ENCODE measurements at places on chromosomes 1 and 21.

DNA sequence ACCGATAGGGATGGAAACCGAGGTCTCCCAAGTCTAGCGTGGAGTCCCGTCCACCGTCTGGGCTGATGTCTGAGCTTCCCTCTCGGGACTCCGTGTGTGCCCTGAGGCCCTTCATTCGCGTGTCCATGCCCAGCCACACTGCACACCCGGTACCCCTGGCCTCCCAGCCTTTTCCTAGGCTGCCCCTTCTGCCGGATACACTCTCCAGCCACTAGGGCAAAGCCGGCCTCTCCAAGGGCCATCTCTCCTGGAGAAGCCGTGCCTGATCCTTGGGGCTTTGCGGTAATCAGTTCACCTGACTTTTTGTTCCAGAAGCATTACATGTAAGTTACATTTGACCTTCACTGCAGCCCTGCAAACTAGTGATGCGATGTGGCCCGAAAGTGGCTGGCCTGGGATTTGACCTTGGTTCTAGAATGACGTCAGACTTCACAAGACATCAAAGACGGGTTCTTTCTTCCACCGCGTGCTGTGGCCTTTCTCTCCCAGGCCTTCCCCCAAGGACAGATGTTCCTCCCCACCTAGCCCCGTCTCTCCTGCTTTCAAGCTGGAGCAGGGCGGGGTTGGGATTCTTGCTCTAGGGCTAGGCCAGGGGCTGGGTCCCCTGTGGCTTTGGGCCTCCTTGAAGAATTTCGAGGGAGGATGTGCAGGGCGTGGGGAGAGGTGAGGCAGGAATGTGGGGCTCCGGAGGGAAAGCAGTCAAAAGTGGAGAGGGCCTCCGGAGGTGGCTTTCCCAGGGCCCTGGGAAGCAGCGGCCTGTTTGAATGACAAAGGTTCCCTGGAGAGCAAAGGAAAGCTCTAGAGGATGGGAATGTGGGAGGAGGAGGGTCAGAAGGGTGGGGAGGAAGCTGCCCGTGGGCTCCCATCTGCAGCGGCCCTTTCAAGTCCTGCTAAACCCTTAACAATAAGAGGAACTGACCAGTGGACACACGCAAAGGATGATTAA is 49.7 kb upstream of the SLC2A1 start:
- no peak for DNase-seq

DNA sequence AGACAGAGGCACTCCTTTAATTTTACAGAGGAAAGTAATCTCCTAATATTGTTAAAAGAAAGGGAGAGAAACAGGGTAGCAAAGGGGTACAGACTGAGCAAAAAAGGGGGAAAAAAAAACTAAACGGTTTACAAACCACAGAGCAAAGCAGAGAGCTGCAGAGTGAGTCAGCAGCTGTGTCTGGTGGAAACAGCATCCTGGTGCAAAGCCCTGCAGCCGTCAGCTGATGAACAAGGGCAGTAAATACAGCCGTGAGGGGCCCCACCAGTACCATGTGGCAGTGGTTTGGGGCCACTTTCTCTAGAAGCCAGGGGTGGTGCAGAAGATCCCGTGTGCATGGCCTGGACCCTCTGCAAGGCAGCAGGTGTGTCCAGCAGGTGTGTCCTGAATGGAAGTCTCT is 111.3 kb downstream of the ERG start:
- DNase-seq = no peak

GRCh38 chr1:28329395-28330153 is 734 bp downstream of the MED18 start:
- no peak for DNase-seq

- no peak for DNase-seq
Observed at GRCh38 chr1:22747021-22747734, 36.5 kb downstream of the EPHB2 start.

GRCh38 chr21:15370462-15370975 is 305.7 kb upstream of the NRIP1 start:
- no peak for DNase-seq

- no peak for DNase-seq
Observed at GRCh38 chr1:54996359-54996868, 2.3 kb upstream of the BSND start.

GRCh38 chr1:78658901-78659300 is 9.3 kb downstream of the IFI44 start:
- DNase-seq = no peak

- no peak for DNase-seq
Observed at GRCh38 chr21:34834852-34835501, 166.2 kb downstream of the CLIC6 start.

DNA sequence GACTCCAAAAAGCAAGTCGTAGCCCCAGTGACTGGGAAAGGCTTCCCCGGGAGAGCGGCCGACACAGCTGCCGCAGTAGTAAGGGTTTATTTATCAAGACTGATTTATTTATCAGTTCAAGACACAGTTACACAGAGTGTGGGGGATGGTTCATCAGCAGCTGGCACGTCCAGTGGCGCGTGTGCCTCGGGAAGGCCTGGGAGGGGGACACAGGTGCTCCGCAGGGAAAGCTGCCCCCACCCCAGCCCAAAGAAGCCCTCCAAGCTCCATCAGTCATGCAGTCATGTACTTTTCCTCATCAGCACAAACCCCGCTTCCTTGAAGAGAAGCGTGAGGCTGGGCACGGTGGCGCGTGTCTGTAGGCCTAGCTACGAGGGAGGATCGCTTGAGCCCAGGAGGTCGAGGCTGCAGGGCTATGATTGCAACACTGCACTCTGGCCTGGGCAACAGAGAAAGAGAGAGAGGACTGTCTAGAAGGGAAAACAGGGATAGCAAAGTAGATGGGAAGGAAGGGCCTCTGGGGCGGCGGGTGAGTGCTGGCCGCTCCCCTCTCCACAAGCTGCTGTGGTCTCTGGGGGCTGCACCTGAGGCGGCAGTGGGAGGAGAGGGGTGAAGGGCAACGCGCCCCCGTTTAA is 53.2 kb downstream of the PRKCZ start:
- no peak for DNase-seq

DNA sequence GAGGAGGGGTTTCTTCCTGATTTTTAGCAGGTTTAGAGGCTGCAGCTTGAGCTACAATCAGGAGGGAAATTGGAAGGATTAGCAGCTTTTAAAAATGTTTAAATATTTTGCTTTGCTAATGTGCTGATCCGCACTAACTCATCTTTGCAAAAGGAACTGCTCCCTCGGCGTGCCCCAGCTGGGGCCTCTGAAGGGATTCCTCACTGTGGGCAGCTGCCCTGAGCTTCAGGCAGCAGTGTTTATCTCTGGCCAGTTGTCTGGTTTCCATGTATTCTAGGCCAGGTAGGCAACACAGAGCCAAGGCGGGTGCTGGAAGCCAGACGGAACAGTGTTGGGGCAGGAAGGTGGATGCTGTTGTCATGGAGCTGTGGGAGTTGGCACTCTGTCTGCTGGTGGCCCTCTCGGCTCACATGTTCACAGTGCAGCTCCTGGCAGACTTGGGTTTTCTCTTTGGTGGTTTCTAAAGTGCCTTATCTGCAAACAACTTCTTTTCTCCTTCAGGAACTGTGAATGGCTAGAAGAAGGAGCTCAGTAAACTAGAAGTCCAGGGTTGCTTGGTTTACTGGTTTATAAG is 18.9 kb downstream of the NECAP2 start:
- no peak for DNase-seq

DNA sequence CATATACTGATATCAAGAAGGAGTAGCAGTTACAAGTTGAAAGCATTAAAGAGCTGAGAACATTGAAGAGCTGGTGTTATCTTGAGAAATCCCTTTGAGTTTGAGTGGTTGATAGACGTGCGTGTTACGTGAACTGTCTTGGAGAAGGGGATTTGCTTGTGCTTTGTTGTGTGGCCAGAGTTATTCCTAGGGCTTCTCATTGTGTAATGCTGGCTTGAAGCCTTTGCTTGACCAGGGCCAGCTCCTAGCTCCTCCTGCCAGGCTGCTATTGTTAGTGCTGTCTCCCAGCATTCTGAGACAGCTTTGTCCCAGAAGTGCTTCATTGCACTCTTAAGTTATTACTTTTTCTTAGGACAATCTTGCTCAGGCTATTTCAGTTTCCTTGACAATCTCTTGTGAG is 116.2 kb upstream of the KCNK2 start:
- DNase-seq = no peak

DNA sequence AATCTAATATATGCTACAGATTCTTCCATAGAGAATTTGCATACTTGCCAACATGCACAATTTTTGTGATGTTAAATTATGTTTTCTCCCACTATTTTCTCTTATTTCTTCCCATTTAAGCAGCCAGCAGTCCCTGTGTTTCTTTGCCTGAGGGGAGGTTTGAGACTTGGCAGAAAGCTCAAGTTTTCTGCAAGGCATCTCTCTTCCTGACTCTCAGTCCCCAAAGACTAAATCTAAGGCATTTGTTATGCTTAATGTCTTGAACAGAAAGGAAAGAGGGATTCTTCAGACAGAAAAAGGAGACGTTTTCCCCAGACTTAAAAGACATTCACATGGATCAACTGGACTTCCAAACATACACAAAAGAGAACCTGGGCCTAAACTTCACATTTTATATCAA is 354.4 kb downstream of the RYR2 start:
- no peak for DNase-seq

DNA sequence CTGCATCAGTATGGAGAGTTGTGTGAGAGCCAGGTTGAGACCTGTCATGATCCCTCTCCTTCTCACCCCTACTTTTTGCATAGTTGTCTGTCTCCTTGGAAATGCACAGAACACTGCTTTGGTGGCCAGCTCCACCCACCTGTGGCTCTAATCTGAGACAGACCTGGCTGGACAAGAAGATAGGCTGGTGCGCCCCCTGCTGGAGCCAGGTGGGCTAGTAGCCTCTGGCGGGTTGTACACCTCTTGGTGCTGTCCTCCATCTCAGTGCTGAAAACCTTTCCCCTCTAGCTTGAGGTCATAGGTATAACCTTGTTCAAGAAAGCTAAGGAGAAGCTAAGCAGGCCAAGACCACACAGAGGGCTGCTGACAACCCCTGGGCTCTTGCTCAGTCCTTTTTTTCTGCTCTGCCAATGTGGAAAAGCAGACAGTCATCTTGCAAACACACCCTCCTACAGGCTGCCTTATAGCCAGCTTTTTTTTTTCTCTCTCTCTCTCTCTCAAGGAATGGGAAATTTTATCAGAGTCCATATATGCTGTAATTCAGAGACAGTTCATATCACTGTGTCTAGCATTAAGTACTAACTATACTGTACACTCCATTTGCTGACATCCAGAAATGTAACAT is 58.8 kb upstream of the SPATA6 start:
- no peak for DNase-seq

GRCh38 chr21:15986277-15986676 is 256.5 kb downstream of the USP25 start:
- no peak for DNase-seq

DNA sequence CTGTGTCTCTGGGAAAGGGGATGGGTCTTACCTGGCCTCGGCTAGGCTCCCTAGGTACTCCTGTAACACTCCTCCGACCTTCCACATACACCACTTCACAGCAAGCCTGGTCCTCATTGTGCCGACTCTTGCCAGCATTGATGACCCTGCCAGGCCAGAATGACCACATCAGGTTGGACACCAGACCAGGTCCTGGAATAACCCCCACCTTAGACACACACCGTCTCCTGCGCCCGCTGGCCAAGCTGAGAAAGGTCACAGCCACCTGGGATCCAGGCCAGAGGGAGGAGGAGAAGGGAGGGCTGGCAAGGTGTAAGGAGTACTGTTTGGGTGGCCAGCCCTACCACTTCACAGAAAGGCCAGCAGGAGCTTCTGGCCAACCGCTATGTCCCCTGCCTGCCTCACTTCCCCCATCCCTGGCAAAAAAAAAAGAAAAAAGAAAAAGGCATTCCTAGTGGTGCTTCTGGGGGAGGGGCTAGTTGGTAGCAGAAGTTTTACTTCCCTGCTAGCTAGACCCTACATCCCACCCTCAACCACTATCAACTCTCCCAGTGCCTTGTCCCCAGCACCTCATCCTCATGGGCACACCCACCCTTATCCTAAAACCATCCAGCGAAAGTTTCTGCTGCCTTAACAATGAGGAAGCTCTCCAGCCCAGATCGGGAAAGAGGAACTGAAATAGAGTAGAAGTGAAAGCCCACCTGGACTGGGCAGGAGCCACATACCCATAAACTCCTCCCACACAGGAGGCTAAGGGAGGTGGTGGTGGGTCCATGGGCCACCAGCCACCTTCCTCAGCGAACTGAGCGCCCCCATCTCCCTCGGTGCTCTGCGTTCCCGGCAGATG is 1.4 kb downstream of the PPM1J start:
- no peak for DNase-seq

DNA sequence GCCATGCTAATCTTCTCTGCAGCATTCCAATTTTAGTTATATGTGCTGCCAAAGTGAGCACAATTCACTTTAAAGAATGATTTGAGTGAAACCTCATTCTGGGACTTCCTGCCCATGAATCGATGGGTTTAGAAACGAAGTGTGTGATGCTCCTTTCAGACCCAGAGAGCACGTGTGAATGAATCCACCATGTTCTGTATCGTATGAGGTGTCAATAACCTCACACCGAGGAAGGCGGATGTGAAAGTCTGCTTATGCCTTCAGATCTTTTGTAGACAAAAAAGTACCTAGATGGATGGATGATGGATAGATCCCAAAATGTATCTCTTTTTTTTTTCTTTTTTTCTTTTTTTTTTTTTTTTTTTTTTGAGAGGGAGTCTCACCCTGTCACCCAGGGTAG is 13.8 kb downstream of the UBASH3A start:
- DNase-seq = no peak

- DNase-seq = no peak
Observed at GRCh38 chr1:200282497-200283122, 127.2 kb downstream of the ZNF281 start.

DNA sequence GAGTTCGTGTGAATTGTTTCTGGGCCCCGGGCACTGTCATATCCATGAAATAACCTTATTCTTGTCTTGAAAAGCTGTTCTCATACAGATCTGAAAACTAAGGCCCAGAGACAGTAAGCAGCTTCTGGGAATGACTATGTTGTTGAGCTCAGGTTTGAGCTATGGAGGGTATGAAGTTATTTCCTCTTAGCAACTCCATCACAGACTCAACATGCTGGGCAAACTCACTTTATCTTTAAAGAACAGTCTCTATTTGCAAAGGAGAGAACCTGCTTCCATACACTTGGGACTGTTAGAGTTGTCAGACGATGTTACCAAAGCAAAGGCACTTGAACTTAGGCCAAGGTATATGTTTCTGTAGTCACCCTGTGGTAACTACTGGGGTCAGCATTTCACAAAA is 90.0 kb downstream of the GPR88 start:
- DNase-seq = no peak

GRCh38 chr1:4093856-4094565 is 193.9 kb upstream of the C1orf174 start:
- no peak for DNase-seq

DNA sequence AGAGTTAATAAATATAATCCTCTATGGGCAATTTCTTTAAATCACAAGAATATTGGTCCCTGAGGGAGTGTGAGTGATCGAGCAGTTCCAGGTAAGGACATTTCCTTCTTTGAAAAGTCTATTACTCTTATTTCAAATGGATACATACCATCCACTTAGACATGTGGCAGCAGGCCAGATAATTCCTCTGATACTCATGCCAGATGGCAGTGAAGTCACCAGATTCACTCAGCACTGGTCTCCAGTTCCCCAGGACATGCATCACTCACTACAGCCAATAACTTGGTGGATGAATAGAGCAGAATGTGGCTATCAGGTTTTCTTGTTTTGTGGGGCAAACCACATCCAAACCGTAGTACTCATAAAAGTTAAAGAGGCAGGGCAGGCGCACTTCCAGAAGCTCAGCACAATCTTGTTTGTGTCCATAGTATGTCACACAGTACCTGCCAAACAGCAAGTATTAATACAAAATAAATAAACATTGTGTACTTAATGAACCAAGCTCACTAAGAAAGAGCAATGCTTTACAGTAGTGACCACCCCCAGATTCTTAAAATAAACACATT is 74.2 kb upstream of the CD53 start:
- no peak for DNase-seq

Measured in cortex of kidney (tissue), 1 donor.